ENCODE measurements at places on chromosomes 2 and 18.

DNA sequence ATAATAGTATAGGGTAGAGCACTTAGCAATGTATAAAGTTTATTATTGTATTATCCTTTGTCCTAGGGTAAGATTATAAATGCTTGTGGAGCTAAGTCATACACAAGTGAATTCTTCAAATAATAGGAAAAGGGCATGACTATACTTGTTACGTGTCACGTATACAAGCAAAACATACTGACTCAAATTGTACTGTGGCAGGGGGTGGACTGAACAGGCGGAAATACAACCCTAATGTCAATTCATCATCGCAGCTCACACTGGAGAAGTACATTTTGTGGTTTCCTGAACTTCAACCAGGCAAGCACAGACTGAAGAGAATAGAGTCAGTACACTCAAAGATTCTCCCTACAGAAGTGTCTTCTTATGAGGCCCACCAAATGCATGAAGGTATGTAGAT, 201.0 kb downstream of the MBD2 start:
- DNase-seq = no peak

GRCh38 chr2:187435078-187435477, 13.0 kb downstream of the CALCRL start:
- DNase-seq = no peak

GRCh38 chr2:206204710-206205109, 45.0 kb downstream of the EEF1B2 start:
- DNase-seq = no peak

DNA sequence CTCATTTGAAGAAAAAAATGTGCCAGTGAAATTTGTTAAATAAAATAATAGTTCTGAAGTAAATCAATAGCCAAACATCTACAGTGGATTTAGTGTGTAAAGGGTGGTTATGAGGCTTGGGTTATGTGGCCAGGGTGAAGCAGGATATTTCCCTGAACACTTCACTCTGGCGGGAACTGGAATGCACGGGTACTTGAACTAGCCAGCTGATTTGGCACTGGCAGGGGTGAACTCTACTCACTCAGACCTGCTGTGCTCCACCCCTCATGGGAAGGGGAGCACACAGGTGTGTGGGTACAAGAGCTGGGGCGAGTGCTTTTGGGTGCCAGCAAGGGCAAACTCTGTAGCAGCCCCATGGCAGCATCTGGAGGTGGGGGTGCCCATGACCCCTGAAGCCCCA, 278.2 kb downstream of the CALCRL start:
- no peak for DNase-seq

- DNase-seq = no peak
Measured at GRCh38 chr18:46360102-46360699, 256.0 kb downstream of the HAUS1 start.

DNA sequence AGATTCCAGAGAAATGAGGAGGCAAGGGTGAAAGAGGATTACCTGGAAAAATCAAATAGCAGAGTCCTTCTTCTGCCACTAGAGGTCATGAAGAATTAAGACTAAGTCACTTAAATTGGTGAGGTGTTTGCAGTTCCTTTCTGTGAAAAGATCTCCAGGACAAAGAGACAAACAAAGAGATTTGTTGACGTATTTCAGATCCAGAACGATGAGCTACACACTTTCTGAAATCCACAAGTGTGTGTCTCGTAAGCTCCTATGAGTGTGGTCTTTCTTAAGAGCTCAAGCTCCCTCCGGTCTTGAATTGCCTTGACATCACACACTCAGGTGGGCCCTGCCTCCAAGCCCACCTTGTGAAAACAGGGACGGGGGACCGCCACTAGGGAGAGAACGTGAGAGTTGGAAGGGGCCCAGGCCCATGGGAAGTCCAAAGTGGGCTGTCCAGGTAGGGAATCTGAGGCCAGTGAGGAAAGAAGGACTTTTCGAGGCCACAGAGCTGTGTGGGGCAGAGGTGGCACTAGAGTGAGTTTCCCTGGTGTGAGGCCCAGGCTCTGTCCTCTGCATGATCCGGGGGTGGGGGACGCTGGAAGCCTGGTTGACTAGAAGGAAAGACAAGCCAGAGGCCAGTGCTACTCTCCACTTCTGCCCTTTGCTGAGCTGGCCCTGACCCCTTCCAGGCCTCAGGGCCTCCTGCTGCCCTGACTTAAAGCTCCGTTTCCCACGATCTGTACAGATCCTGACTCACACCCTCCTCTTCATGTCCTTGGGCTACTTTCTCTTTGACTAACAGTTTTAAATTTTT, 168.1 kb upstream of the NCK2 start:
- no peak for DNase-seq

DNA sequence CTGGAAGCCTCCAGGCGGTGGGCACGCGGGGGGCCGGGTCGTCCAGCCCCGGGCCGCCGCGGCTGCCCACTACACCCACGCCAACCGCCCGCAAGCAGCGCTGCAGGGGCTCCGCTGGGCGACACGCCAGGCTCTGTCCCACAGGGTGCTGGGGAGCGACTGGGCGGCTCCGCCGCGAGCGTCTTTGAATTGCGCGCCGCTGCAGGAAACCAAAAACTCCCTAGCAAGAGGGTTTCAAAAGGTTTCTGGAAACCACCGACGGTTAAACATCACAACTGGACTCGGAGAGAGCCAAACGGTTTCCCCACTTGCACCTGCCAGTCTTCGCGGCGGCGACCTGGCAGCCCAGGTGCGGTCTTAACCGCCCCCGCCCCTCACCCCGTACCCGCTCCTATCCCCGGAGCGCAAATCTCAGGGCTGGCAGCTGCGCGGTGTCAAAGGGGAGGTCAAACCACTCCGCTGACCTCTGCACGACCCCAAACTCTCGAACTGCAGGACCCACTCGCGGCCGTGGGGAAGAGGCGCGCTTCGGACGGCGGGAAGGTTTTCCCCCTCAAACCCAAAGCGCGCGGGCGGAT, 1.0 kb downstream of the CXCR4 start:
- DNase-seq = peak; percentile 21

- DNase-seq = no peak
Measured at GRCh38 chr2:107412981-107413380, 413.7 kb upstream of the RGPD4 start.
